ENCODE measurements at places on chromosomes 5 and 9. TPM values are rescaled to one million over a fixed set of nuclear protein-coding genes. Genes with fewer than 3 reads are reported as not detected.

The OR1J2 gene
- polyA plus RNA-seq: not detected

The SLC36A2 gene
- 1.2 TPM for polyA plus RNA-seq

The C9orf50 gene
- not detected for polyA plus RNA-seq

The MOB3B gene
- polyA plus RNA-seq: 0.39 TPM

The EXOSC3 gene
- 20.2 TPM for polyA plus RNA-seq

The ELL2 gene
- polyA plus RNA-seq: 10.5 TPM

The ITK gene
- polyA plus RNA-seq: 0.20 TPM

The NAIP gene
- 5.0 TPM for polyA plus RNA-seq

The QRFP gene
- not detected for polyA plus RNA-seq

The CCL19 gene
- polyA plus RNA-seq: 1.6 TPM

GRCh38 chr5:147912011-147912410 is 5.7 kb upstream of the C5orf46 start:
- no peak overlapping the region for H3K4me3 ChIP-seq
- DNase-seq: no peak
- no peaks in the 10 kb centered on the region for H3K4me1 ChIP-seq
- H3K27ac ChIP-seq: no peak overlapping the region

DNA sequence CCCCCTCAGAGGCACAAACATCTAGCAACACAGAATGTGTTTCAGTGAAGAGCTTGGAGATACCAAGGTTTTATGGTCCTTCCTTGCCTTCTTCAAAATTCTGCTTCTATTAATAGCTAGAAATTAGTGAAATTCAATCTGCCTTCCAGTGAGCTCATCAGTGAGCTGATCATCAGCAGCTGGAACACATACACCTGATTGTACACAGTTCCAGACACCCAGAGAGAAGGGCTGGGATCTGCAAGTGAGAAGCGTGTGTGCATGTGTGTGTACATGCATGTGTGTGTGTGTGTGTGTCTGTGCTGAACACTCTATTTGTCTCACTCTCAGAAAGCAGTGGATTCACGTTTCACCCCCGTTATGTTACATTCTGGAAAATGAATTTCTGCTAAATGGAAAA is 28.5 kb downstream of the CFAP90 start:
- no peak for DNase-seq
- H3K36me3 ChIP-seq: no peaks in the 10 kb centered on the region
- no peaks in the 10 kb centered on the region for H3K4me1 ChIP-seq
- no peak overlapping the region for H3K4me3 ChIP-seq

- H3K4me1 ChIP-seq: no peaks in the 10 kb centered on the region
- H3K27ac ChIP-seq: no peak overlapping the region
- H3K27me3 ChIP-seq: no peaks in the 10 kb centered on the region
- no peaks in the 10 kb centered on the region for H3K36me3 ChIP-seq
- no peak overlapping the region for H3K4me3 ChIP-seq
These were observed 49.7 kb upstream of the FNIP1 start for GRCh38 chr5:131846536-131846935.

GRCh38 chr9:15725953-15726352 is 173.1 kb downstream of the CCDC171 start:
- no peak overlapping the region for H3K27ac ChIP-seq
- no peaks in the 10 kb centered on the region for H3K4me1 ChIP-seq
- no peak overlapping the region for H3K4me3 ChIP-seq
- DNase-seq: no peak
- no peaks in the 10 kb centered on the region for H3K36me3 ChIP-seq

DNA sequence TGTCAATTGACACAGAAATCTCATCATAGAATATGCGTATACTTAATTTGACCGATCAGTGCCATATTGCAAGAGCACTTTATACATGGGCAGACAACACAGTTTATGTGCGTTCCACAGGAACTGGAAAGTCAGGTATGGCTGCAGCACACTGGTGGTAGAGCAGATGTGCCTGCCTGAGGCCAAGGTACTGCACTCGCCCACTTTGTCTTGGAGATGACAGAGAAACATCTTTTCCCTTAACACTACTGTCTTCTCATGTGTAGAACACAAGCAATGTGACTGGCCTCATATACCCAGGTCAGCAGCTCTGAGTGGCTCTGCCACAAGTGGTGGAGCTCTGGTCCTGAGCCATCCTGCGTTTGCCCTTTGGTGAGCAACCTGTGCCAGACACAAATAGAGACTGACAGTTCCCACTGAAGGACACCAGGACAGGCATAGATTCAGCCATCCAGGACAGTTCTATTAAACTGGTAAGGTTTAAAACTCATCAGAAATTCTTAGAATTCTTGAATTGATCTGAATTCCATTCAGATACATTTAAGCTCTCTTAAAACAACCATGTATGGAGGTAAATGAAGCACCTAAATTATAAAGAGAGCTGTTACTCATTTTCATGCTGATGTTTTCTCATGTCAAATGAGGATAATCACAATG is 21.0 kb upstream of the PPP2CA start:
- no peaks in the 10 kb centered on the region for H3K36me3 ChIP-seq
- peaks cover 41% of the 10 kb centered on the region for H3K4me1 ChIP-seq
- peak; percentile 41 for DNase-seq
- peak overlapping the region; percentile 82 for H3K27ac ChIP-seq
- no peak overlapping the region for H3K4me3 ChIP-seq
- H3K27me3 ChIP-seq: no peaks in the 10 kb centered on the region

DNA sequence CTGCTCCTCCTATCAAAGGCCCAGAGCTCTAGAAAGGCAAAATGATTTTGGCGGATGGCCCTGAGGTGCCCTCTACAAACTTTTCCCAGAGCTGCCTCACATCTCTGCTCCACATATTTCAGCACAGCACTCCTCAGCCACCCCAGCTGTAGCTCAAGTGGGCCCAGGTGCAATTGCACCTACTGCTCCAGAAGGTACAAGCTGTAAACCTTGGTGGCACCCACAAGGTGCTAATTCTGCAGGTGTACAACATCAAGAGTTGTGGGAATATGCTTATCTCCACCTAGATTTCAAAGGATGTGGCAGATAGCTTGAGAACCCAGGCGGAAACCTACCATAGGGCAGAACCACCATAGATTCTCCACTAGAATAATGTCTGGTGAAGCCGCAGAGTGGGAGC is 432.2 kb downstream of the TMEM232 start:
- H3K27me3 ChIP-seq: no peaks in the 10 kb centered on the region
- no peak overlapping the region for H3K4me3 ChIP-seq
- H3K36me3 ChIP-seq: no peaks in the 10 kb centered on the region
- DNase-seq: no peak
- H3K4me1 ChIP-seq: no peaks in the 10 kb centered on the region

DNA sequence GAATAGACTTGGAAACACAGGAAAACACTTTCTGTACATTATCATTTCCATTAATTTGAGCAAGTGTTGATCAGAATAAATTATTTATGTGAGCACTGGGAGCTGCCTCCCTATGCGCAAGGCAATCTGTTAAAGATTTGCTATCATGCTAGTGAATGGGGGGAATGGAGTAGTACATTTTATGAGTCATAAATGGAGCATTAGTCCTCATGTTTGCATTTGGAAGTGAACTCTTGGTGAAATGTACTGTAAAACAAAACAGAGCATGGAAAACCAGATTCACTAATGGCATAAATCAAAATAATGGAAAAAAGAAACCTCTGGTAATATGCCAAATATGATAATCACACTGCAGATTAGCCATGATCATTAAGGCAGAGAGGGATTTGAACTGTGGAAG is 40.5 kb upstream of the TMC1 start:
- peaks cover 23% of the 10 kb centered on the region for H3K4me1 ChIP-seq
- H3K27me3 ChIP-seq: no peaks in the 10 kb centered on the region

DNA sequence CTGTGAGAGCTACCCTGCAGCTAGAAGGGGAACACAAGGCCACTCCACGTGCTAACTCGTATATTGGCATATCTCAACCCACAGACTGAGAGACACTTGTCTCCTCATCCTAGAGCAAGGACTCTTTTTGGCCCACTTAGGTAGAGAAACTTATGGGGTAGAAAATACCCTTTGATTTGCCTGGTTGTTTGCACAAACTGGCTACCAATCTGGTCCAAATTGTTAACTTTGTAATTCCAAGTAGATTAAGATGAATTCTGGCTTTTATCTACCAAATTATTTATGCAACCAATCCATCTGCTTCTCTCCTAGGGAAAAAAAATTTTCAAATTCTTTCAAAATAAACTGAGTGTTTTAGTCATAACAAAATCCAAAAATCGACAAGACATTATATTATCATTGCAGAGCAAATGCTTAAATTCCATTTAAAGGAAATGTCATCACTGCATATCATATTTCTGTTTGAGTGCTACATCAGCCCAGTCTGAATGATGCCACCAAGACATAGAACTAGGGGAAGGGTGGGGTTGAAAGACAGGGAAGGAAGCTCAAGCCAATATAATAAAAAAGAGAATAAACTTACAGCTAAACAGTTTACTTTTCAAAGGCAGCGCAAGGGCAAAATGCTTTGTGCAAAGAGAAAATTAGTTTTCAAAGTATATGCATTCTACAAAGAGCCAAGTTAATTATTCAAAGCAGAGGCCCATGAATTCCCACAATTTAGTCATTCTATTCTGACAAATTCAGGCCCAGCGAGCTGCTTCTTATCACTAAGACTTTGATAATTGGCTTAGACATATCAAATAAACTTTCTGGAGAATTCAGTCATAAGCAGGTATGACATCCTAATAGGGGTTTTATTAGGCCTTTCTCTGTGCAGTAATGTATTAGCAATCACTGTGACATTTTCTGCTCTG is 198.0 kb downstream of the CAAP1 start:
- H3K4me1 ChIP-seq: no peaks in the 10 kb centered on the region
- H3K27me3 ChIP-seq: no peaks in the 10 kb centered on the region
- no peak overlapping the region for H3K27ac ChIP-seq
- DNase-seq: no peak

Measured in heart right ventricle (tissue), 16 donors.